Stimulated activated CD4-positive, alpha-beta T cell treated with anti-CD3 and anti-CD28 coated beads, Interleukin-2, amount 100 ng/mL, for 48 hours (primary cell): ENCODE measurements at places on chromosomes 7 and 10.
A peak's percentile ranks its signal among the peaks of the same experiment; 100 is the strongest.

DNA sequence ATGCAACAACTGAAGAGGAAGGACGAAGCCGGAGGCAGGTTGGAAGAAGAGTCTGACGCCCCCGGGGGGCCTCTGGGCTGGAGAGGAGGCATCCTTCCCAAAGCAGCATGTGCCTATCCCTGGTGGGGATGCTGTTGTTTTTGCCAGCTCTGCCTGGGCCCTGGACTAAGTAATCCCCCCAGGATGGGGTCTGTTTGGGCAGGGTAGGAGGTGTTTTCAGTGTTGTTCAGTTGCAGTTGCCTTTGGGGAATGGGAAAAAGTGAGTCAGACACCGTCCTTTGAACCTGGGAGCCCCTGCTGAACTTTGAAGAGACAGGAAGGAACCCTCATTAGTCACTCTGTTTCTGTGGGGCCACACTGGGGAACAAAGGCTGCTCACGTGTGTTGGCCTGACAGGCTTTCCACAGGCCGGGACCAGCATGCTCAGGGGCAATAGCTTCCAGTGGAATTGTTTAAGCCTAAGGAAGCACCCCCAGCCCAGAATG lies 35.2 kb upstream of the GDF10 start:
- DNase-seq: peak; percentile 23

DNA sequence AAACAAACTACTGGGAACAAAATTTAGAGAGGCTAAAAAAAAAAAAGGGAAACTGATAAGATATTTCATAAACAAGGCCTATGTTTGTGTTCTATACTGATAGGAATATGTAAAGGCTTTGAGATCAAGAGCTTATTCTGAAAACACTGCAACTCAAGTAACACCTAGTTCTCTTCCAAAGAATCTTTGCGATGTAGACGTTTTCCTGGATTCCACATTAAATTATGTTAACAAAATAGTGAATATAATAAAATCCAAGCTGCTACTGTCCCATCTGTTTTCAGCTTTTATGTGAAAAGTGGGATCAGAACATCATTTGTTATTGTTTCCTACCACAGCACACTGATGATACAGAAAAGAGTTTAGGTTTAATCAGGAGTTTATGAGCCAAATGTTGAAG lies 53.0 kb upstream of the RNF148 start:
- DNase-seq: no peak

- DNase-seq: no peak
Observed at GRCh38 chr7:121081327-121081936, 92.9 kb downstream of the CPED1 start.

- DNase-seq: no peak
Observed at GRCh38 chr10:97109547-97109946, 76.2 kb downstream of the SLIT1 start.

DNA sequence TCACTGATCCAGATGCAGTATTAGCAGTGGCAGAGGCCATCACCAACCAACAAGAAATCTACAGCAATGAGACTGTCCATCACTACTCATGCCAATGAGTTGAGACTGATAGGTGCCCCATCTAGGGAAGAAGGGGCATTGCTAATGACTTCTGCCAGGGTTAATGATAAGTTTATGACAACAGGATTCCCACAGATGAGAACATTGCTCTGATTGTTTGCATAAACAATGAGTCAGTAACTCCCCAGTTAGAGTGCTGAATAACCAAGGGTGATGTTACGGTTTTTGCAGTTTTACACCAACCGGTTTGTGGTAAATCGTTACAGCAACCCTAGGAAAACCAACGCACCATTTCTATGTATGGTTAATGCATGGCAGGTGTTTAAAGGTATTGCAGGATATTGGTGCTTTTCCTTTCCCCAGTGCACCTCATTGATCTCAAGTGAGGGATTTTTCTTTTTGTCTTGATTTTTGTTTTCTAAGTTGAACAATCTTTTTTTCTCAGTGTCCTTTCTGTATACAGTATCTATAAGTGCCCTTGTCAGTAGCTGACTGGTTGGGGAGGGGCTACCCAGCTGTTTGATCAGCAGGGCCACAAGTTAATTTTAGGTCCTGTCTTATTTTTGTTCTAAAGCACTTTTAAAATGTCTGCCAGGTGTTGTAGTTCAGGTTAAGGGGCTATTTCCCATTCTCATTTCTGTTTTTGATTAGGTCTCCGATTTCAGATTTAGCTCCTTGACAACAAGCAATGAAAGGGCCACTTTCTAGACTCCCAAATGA lies 3.9 kb upstream of the CSGALNACT2 start:
- DNase-seq: no peak

GRCh38 chr10:102411341-102412255 lies 7.0 kb downstream of the PSD start:
- no peak for DNase-seq

- DNase-seq: no peak
Observed at GRCh38 chr7:75815418-75816064, 1.9 kb upstream of the CCL24 start.

DNA sequence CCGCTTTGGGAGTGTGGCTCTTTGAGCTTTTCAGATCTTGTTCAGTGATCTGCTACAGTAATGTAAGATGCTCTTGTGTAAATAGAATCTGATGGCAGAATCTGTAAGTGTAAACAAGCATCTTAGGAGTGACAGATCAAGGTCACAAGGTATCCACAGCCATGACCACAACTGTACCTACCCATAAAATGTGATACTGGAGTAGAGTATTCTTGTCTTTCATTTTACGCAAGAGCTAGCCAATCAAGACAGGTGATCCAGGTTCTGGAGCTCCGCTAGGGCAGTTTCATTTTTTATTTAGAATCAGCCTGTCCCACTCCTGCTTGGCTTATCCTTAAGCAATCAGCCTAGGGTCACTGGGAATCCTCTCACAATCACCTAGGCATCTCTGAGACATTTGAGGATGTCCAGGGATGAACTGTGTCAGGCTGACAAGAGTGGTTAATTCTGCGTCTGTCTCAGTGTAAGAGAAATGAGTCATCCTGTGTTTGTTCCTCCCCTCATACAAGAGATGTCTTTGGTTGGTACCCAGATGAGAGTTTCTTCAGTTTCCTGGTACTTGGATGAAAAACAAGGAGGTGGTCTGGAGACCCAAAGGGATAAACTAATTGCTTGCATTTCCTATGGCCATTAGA lies 13.6 kb downstream of the ZNF138 start:
- DNase-seq: no peak
